ENCODE measurements at places on chromosomes 6 and 20.

DNA sequence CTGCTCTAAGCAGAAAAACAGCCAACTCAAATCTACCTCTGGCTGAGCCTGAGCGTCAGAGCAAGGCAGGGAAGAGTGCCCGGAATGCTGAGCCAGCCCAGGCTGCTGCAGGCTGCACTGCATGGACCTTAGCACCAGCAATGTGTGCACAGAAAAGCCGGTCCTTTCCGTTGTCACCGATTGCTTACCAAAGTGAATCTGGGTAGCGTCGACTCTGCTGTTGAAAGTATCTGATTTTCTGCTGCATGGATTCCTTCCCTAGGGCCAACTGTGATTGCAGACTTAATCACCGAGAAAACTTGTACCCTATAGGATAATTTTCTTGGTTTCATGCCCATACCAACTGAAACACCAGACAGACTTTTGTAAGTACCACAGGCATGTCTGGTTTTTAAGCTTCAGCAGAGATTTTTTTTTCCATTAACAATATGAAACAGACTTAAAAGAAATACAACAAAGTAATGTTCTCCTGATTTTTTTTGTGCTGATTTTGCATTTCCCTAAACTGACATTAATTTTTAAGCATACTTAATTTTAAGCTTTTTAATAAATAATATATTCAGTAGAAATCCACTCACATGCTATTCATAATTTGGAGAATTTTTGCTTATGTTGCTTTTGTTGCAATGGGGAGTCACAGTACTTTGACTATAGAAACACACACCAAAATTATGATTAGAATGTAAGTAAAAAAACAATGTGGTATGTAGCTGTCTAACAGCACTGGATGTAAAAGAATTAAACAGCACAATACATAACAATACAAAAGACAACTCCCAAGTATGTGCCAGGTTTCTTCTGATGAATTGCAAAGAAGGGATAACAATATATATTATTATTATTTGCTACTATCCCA lies 218.0 kb downstream of the THBS2 start:
- DNase-seq, result no peak

- no peak for DNase-seq
Measured at GRCh38 chr6:72975352-72975752, 249.9 kb downstream of the KHDC1L start.

- no peak for DNase-seq
Measured at GRCh38 chr6:76888351-76888750, 574.9 kb downstream of the HTR1B start.

DNA sequence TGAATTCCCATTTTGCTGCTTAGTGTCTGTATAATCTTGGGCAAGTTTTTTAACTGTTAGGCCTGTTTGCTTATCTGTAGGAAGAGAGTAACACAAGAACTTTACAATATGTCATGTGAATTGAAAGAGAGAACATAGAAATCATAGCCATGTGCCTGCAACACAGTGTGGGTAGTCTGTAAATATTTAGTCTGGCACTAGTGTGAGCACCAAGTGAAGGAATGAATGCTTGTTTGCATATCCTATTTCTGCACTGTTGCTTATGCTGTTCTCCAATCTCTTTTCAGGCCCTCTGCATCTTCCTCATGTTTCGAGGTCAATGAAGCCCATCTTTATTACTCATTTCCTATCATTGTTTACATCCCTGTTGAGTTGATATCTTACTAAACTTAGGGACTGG lies 49.2 kb downstream of the CBFA2T2 start:
- no peak for DNase-seq

DNA sequence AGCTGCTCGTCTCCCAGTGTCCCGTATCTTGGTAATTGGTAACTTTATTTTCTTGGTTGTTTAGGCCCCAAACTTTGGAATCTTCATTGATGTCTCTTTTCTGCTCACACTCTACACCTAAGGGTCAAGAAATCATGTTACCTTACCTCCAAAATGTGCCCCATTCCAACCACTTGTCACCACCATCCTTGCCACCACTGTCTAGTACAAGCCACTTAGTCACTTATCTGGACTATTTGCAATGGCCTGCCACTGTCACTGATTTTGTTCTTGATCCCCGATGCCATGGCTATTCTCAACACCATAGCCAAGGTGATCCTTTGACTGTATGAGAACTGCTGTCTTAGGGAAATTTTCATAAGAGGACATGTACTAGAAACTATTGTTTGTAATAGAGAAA lies 46.0 kb upstream of the SLC22A16 start:
- no peak for DNase-seq

Data from NCI-H524 (cell line).